GM20000 (cell line): ENCODE measurements at places on chromosomes 2 and 18.

DNA sequence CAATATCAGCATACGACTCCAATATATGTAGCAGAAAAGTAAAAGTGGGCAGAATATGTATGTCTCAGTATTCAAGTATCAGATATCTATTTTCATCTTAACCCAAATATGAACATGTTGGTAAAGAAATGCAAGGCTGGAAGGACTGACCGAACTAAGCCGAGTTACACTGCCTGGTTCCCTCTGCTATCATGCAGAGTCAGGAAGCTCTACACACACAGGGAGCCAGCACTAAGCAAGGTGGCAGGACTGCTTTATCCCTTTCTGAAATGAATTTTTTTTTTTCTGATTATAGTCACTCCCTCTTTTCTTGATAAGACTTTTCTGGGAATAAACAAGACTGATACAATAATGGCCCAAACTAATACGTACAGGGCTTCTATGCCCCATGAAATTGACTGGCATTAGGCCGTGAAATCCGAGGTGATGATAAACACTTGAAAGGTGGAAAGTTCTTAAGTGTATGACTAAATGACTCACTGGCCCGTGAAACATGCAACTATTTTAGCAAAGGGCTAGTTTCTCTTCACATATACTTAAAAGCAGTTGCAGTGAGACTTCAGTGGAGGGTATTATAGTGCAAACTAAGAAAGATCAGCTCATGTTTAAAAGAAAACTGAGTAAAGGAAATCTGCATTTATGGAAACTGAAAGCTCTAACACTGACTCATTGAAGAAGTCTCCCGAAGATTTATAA, 14.9 kb downstream of the DPP4 start:
- DNase-seq: peak; percentile 49

DNA sequence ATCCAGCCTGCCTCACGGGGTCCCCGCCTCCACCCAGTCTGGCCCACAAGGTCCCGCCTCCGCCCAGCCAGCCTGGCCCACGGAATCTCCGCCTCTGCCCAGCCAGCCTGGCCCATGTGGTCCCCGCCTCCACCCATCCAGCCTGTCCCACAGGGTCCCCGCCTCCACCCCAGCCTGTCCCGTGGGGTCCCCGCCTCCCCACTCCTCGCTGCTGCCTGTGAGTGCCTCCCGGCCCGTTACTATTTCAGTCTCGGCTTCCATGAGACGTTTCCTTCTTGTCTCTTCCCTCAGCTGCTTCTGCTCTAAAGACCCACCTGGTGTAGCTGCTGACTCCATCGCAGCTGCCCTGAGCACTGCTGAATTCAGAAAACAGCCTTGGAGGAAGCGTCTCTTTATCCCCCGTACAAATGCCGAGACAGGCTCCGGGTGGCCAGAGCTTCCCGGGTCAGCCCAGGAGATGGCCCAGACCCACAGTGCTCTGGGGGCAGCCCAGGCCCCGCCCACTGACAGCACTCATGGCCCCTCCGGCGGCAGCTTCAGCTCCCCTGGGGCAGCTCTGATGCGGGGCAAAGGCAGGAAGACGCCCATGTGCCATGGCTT, 69.8 kb downstream of the NFATC1 start:
- DNase-seq: peak; percentile 90

DNA sequence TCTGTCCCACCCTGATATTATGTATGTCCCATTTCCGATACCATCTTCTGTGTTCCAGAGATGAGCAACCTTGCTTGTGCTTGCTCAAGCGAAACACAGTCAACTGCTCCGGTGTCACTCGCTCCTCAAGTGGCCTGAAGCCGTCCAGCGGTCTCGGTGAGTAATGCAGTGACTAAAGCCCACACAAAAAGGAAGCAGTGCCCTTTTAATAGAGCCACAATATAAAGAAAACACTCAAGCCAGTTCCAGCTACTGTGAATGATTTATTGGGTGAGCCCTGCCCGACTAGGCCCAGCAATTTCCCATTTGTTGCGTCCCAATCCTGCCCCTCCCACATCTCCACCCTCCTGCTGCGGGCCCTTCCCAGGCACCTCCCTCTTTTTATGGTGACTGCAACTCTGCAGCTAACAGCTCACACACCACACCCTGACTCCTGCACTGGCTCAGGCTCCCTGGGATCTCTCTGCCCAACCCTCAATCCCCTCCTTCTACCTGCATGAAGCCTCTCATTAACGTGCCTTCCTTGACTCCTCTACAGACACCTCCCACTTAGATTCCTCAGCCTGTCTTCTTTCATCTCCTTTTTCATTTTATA, 44.2 kb upstream of the DSC1 start:
- peak; percentile 50 for DNase-seq

GRCh38 chr2:47054868-47055267, 100.2 kb downstream of the STPG4 start:
- no peak for DNase-seq

GRCh38 chr2:171958475-171958874, 36.2 kb downstream of the HAT1 start:
- DNase-seq: no peak

- no peak for DNase-seq
Observed at GRCh38 chr2:6926071-6926732, 9.0 kb downstream of the RNF144A start.

DNA sequence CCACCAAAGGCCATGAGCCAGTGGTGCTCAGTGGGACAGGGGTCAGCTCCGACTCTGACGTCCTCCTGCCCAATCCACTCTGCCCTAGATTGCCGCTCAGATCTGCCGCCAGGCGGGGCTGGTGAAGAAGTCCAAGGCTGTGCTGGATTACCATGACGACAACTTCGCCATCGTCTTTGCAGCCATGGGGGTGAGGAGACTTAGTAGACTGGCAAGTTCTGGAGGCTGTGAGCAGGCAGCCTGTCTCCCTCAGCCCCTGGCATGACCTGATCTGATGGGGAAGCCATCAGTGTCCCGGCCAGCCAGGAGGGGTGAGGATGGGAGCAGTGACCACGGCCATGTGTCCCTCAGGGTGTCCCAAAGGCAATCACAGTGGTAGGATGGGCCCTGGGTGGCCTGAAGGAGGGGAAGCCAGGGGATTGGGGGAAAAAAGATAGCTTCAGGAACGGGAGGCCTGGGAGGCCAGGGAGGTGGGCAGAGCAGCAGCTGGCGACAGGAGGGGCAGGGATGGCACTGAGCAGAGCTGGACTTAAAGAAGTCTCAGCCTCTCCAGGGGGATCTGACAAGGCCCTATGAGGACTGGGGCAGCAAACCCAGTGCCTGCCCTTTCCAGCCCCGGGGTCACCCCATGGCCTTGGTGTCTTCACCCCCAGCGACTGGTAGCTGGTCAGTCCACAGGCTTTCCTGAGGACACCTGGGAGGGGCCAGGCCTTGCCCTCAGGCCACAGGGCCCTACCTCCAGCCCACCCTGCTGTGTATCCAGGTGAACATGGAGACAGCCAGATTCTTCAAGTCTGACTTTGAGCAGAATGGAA, 17.4 kb upstream of the ANKRD53 start:
- no peak for DNase-seq

- peak; percentile 55 for DNase-seq
Observed at GRCh38 chr2:165293440-165294420, 54.5 kb downstream of the SCN2A start.

DNA sequence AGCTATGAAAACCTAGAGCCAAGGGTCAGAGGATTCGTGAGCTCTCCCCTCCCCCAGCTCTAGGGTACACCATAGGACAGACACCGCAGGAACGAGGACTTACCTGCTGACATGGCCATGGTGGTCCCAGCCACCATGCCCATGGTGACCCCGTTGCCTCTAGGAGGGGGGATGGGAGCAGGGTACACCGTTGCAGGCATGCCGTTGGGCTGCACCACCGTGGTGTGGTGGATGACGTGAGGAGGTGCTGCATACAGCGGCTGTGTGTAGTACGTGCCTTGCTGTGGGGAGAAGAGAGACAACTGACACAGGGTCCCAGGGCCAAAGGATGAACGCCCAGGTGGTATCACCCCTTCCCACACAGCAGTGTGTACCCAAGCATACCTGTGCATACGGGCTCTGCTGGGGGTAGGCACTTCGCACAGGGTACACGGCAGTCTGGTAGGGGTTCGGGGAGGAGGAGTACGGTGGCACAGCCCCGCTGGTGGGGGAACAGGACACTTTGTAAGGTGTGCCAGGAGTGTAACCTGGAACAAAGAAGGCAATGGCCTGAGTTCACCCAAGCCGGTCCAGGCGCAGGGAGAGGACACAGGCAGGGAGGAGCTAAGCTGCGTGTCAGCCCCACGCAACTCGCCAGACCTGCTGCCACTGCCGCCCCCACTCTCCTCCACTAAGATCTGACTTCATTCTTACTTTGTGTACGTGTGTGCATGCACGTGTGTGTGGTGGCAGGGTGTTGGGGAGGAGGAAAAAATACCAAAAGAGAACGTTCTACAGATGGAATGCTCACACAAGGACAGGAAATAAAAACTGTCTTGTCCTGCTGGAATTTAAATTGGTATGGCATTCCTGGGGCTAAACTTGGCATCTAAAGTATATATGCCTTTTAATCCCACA, 37.8 kb downstream of the FAM168B start:
- DNase-seq: no peak

DNA sequence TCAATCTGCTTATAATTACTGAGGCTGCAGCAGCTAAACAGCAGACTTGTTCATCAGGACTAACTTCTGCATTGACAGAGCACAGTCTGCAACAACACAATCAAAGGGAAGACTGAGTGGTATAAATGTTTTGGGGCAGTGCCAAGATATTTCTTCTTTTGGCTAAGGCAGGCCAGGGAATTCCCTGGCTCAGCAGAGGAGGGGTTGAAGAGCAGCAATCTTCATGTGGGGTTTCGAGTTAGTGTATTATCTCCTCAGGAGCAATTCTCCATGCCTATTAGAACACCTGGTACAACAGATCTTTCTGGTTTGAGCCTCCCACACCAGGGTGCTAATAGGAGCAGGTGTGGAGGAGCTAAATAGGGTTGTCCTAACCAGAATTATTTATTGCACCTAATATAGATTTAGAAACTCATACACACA, 103.0 kb upstream of the STK17B start:
- peak; percentile 16 for DNase-seq

- no peak for DNase-seq
Observed at GRCh38 chr2:20452551-20452950, 5.7 kb downstream of the RHOB start.

DNA sequence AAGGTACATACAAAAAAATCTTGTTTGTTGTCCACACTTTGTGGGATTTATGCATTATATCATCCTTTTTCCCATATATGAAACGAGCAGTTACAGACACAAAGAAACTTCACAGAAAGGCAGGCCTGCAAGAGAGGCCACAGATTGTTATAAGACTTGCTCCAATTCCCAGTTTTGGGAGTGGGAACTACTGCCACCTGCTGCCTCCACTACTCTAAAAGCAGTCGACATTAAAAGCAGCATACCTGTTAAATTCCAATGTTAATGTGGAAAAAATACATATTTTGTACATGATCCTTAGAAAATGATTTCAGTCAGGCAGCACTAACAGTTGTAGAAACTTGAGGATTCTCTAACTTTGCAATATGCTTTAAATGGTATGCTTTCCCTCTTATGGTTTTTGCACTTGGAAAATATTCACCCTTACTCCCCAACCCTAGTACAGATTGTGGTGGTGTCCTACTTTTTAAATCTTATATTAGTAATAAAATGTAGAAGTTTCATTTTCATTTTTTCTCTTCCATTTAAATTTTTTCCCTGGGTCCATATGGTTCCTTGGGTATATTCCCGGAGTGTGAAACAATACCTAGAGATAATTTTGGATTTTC, 37.9 kb downstream of the SLC38A11 start:
- DNase-seq: no peak
